ENCODE measurements at places on chromosomes 3 and 15.

DNA sequence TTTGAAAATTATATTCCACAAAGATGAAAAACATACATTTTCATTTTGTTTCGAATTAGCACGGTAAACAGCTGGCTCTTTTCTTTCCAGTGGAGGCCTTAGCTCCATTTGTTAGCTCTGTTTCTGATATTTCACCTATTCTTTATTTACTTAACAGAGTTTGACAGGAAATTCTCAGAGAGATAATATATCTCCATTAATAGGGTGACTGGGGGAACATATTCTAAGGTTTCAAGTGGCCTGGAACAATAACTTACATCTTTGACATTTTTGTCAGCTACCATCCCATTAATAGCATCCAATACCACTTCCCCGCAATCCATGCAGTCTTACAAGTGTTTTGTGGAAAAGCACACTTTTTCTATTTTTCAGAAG is 577.6 kb upstream of the MDFIC2 start:
- no peak for DNase-seq

DNA sequence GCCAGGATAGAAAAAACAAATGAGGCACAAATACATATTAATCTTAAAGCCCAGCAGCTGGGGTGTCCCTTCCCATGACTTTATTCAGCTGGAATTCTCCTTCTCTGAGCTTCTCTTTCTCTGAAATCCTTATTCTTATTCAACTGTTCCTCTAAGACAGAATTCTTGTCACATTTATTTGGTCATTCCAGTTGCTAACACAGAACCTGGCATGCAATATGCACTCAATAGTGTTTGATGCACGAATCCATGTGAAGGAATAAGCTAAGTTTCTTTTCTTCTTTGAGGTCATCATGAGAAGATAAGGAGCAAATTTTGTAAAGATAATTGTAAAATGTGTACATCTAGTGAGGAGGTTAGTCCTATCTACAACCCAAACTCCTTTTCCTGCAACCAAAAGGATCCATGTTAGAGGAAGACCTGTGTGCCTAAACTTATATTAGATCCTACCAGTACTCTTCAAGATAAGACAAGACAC is 154.2 kb upstream of the KCNMB2 start:
- DNase-seq, result no peak

GRCh38 chr15:94269954-94270353 is 38.6 kb downstream of the MCTP2 start:
- DNase-seq, result no peak

GRCh38 chr3:17583530-17583929 is 158.9 kb downstream of the TBC1D5 start:
- DNase-seq, result no peak

GRCh38 chr3:193801097-193801496 is 208.1 kb downstream of the OPA1 start:
- DNase-seq, result no peak

DNA sequence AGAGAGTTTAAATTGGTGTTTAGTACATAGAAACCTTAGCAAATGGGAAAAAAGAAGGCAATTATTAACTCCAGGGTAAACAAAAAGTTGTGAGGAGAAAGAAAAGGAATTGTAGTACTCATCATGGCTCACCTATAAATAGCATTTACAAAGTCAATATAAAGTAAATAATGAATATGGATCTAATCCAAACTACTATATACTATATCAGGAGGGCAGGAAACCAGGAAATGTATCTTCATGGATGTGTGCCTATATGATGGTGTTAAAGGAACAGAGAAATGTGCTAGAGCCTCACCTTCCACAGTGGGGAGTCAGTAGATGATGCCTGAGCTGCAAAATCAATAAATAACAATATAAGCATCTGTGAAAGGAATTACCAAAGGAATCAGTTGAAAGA is 208.9 kb downstream of the FAM43A start:
- DNase-seq, result no peak

GRCh38 chr3:133821767-133822638 is 16.4 kb downstream of the SRPRB start:
- DNase-seq, result peak; percentile 46

DNA sequence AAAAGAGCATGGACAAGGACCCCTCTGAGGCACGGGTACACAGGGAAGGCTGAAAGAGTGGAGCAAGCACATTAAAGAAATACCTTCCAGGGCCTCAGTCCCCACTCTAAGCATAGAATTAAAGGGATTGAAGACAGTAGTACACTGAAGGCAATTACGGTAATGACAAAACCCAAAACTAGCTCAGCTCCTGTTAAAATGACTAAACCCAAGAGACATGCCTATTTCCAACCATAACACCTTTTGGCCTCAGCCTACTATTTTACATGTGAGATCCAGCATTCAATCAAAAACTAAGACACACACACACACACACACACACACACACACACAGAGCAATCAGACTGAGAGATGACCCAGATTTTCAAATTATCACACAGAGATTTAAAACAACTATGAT is 19.8 kb downstream of the MAP4 start:
- DNase-seq, result no peak

DNA sequence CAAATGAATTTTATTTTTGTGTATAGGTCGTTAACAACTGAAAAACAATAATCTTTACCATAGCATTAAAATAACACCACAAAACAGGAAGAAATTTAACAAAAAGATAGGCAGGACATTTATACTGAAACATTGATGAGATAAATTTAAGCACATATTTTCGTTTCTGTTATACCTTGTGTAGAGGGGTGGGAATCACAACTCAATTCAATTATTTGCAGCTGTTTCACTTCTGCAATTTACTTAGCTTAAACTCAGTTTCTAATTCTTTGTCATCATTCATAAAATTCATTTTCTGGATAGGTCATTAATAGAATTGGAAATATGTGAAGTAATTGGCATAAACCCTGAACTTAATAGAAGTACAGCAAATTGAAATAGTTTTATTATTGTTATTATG is 42.3 kb downstream of the TP63 start:
- DNase-seq, result no peak
